ENCODE measurements at places on chromosomes 2 and 18.

- no peak for DNase-seq
Measured at GRCh38 chr2:186068139-186068801, 329.7 kb downstream of the FSIP2 start.

GRCh38 chr2:130344578-130344977 lies 1.9 kb downstream of the IMP4 start:
- no peak for DNase-seq

GRCh38 chr2:101710471-101711318 lies 13.2 kb downstream of the MAP4K4 start:
- no peak for DNase-seq

DNA sequence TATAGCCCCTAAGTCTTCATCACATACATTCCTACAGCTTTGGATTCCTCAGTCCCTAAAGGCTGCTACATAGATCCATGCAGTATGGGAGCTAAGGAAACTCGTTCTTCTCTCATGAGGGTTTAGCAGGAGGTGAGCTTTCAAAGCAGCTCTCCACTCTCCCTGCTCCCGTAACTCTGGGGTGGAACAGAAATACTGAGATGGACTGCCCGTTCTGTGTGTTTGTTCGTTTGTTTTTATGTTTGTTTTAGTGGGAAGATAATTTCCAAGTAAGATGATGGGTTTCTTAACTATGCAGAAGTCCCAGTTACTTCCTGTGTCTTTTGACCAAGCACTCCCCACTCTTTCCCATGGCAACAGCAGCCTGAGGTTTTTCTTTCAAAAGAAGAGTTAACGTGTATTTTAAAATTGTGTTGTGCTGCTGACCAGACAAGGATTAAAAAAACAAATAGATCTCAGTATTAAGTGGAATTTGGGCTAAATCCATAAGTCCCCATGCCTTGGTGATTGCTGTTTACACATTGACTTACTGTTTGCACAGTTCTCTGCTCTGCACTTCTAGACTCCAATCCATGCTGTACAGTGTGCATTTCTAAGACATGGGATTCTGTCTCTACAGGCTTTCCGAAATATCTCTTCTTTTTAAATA lies 156.4 kb upstream of the SH3BP4 start:
- DNase-seq, result no peak

DNA sequence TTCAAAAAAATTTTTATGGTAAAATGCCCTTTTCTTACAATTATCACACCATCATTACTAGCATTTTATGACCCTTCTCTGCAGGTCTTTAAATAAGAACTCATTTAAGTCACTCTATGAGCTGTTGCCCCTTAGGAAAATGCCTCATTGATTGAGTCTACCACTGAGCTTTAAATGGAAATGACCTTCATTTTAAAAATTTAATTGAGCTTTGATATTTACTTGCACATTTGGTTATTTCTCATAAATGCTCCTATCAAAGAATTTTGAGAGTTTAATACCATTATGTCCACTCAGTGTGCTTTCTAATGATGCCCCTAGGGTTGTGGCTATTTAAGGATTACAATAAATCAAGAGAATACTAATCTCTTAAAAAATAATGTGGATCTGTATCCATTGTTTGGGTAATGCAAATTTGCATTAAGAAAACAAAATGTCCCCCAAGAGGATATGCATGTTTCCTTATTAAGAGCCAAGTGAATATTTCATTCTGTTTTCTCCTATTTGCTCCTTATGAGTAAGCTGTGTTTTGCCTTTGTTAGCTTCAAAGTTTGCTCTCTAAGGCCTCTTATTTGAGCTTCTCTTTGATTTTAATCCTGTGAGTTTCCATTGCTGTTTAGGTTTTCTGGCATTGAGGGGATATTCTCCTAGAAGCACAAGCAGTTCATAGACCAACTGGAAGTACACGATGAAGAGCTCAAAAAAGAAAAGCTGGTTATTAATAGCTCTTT lies 69.8 kb downstream of the CERS6 start:
- no peak for DNase-seq

- no peak for DNase-seq
Measured at GRCh38 chr2:97870396-97870843, 125.3 kb downstream of the TMEM131 start.

- no peak for DNase-seq
Measured at GRCh38 chr18:46239998-46240397, 135.8 kb downstream of the HAUS1 start.

DNA sequence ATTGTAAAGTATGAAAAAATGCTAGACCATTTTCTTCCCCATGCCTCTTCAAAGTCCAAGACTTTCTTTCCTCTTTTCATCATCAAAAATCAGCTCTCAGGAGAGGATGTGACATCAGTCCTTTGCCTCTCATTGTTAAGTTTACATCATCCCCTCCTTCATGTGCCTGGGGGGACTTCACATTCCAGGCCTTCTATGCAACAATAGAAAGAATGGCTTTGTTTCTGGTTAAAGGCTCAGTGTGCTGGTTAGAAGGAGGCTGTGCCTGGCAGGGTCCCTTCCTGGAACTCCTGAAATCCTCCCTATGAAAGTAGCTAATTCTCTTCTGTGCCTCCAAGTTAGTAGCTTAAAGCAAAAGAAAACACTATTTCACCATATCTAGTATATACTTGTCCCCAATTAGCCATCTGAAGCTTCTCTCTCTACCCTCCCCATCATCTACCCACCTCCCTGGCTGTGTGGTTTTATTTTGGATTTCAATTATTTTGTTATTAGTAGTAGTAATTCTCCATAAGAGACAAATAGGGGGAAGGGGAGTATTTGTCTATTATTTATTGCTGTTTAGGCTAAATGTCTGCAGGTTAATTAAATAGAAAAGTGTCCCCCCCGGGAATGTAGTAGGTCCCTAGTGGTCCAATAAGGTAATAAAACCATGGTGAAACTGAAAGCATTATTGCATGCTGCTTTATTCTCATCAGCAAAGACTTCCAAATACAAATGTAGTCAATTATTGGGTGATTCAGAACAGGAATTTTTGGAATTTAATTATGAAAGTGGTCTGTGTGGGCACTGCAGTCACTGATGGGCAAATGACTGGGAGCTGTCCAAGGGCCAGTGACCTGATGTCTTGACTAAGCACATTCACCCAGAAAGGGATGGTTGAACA lies 69.0 kb downstream of the CPO start:
- no peak for DNase-seq
